Vein endothelial cell (primary cell): ENCODE measurements at places on chromosomes 7 and 10. TPM values are rescaled to one million over a fixed set of nuclear protein-coding genes. Genes with fewer than 3 reads are reported as not detected.

Gene ADAMTS14
- not detected in 2 replicates for total RNA-seq

Gene DUSP5
- total RNA-seq = 16.1 and 18.6 TPM in 2 replicates

Gene TNPO3
- total RNA-seq = 55.5 and 64.9 TPM in 2 replicates

Gene TFEC
- total RNA-seq = 22.2 and 38.5 TPM in 2 replicates

Gene ANXA8L1
- total RNA-seq = 0.19 TPM in 1 of 2 replicates, not detected in the other

Gene ACHE
- 1.1 and 2.0 TPM in 2 replicates for total RNA-seq

Gene BEND7
- 10.1 and 14.7 TPM in 2 replicates for total RNA-seq

Gene SPDYE5
- not detected in 2 replicates for total RNA-seq

Gene AHR
- 117 and 193 TPM in 2 replicates for total RNA-seq

Gene COX19
- total RNA-seq = 9.3 and 9.5 TPM in 2 replicates

Gene PRRT4
- total RNA-seq = not detected in 2 replicates

Gene MSMB
- not detected in 2 replicates for total RNA-seq

Gene PTN
- total RNA-seq = not detected in 2 replicates

Gene PDGFA
- total RNA-seq = 61.3 and 74.8 TPM in 2 replicates

Gene TFPI2
- 86.2 and 95.5 TPM in 2 replicates for total RNA-seq

Gene SKIDA1
- 0.67 and 0.98 TPM in 2 replicates for total RNA-seq

Gene ACSM6
- total RNA-seq = not detected in 2 replicates

Gene TET1
- 0.96 and 1.3 TPM in 2 replicates for total RNA-seq

Gene SORCS1
- total RNA-seq = not detected in 2 replicates

Gene ZNF365
- under 0.01 TPM in 1 of 2 replicates, not detected in the other for total RNA-seq
